GM13977 (cell line): ENCODE measurements at places on chromosomes 7 and 10.
A peak's percentile ranks its signal among the peaks of the same experiment; 100 is the strongest.

GRCh38 chr7:29569648-29570047, 6.0 kb downstream of the PRR15 start:
- no peak for DNase-seq

GRCh38 chr7:66330961-66331360, 125.8 kb downstream of the TPST1 start:
- no peak for DNase-seq

- no peak for DNase-seq
These were observed 15.3 kb downstream of the SFRP4 start for GRCh38 chr7:37901236-37901827.

DNA sequence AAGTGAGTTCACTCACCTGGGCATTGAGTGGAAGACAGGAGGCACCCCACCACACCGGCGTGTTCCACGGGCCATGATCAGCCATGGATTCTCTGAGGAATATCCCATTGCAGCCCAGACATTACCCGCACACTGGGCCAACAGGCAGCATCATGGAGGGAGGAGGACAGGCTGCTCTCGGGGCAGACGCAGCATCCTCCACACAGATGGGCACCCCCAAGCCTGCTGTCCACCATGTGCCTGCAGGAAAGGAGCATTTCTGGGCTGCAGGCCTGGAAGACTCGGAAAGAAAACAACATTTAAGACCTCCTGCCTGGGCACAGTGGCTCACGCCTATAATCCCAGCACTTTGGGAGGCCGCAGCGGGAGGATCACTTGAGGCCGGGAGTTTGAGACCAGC, 71.0 kb upstream of the SH2B2 start:
- DNase-seq, result no peak

DNA sequence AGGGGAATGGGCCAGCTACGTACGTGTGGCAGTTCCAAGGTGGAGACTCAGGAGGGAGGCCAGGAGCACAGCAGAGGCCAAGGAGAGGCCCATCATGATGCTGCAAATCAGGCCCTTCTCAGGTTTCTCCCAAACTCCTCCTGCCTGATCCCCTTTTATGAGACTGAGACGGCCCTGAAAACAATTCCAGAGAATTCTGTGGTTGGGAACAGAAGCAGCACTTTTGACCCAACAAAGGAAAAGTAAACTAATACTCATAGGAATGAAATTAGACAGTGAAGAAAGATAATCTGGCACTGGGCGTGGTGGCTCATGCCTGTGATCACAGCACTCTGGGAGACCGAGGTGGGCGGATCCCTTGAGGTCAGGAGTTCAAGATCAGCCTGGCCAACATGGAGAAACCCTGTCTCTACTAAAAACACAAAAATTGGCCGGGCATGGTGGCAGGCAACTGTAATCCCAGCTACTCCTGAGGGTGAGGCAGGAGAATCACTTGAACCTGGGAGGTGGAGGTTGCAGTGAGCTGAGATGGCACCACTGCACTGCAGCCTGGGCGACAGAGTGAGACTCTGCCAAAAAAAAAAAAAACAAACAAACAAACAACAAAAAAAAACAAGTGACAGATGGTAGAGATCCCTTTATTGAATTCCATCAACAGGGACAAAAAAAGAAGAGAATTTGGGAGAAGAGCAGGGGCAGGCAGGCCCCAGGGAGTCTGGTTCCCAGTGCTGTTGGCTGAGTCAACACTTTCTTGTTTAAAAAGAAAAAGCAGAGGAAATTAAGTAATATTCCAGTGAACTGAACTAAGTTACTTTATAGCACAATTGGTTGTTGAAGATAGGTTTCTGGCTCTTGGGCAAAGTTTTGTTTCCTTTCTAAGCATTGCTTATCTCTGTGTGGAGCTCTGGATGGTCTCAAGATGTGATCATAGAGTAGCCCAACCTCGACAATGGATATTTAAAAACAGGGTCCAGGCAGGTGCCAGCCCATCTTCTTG, at the start of gene CCL26:
Gene CCL26, minus strand, starts transcription at position 131 of the 997 bp plus-strand sequence. Its CDS starts 35 bp downstream, at position 96.
- no peak for DNase-seq

DNA sequence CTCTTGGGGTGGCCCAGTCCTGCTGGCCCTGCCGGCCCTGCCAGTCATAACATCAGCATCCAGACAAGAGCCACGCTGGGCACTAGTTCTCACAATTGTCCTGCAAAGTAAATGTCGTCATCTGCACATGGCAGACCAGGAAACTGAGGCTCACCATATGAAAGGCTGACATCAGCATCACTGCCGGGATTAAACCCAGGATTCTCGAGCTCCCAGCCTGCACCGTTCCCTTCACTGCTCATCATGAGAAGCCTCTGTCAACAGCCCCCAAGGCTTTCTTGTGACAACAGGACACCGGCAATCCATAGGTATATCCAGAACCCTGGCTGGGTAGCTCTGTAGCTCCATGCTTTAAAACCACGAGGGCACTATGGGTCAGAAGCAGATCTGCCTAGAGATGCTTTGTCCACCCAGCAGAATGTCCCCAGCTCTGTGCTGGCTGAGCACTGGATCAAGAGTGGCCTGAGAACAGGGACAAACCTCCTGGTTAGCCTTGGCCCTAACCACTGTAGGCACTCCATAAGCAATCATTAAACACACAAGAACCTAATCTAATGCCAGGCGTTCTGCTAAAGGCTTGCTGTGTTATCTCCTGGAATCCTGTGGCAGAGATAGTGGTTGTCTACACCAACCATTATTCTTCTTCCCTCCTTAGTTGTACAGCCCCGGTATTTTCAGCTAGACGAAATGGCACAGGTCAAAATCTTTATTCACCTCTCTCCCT, 41.2 kb upstream of the C10orf71 start:
- DNase-seq, result no peak

GRCh38 chr10:49273082-49273465, 25.9 kb upstream of the C10orf71 start:
- no peak for DNase-seq

DNA sequence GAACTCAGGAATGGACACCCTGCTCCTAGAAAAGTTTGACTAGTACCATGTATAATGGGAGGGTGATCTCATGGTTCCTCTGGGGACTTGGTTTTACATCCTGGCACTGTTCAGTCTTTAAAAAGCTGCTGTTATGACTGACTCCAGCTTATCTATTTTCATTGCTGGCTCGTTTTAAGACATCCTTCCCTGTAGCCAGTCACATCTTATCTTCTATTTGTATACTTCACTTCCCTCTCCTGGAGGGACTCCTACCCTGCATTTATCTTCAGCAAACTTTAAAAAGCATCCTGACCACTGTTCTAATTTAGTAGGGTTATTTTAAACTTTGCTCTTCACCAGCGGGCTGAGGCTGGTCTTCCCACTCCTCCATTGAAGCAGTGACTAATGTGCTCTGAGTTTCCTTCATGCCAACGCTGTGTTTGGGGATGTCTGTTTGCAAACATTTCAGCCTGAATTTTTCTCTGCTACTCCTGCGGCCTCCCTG, 72.9 kb upstream of the ARMC3 start:
- no peak for DNase-seq

- DNase-seq, result no peak
These were observed 66.5 kb downstream of the ANK3 start for GRCh38 chr10:60323162-60323561.

DNA sequence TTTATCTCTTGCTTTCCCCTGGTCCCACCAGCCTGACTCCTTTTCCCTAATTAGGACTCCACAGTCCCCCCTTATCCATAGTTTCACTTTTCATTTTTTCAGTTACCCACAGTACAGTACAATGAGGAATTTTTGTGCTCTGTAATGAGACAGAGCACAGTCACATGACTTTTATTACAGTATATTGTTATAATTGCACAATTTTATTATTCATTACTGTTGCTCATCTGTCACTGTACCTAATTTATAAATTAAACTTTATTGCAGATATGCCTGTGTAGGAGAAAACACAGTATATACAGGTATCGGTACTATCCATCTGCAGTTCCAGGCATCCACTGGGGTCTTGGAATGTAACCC, 125.4 kb downstream of the KCNMA1 start:
- DNase-seq, result no peak

DNA sequence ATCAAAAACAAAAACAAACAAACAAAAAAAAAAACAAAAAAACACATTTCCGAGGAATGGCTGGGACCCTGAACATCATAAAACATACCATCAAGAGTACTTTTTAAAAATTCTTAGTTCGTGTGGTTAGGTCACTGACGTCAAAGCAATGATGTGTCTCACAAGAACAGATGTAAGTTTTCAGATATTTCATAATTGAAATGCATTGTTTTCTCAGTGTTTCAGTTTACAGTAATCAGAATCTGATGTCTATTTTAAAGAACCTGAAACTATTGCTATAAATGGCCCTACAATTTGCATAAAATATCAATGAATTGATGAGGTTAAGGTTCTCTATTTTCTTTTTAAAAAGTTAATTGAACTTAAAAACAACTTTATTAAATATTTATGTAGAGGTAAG, 103.7 kb upstream of the HGF start:
- no peak for DNase-seq

DNA sequence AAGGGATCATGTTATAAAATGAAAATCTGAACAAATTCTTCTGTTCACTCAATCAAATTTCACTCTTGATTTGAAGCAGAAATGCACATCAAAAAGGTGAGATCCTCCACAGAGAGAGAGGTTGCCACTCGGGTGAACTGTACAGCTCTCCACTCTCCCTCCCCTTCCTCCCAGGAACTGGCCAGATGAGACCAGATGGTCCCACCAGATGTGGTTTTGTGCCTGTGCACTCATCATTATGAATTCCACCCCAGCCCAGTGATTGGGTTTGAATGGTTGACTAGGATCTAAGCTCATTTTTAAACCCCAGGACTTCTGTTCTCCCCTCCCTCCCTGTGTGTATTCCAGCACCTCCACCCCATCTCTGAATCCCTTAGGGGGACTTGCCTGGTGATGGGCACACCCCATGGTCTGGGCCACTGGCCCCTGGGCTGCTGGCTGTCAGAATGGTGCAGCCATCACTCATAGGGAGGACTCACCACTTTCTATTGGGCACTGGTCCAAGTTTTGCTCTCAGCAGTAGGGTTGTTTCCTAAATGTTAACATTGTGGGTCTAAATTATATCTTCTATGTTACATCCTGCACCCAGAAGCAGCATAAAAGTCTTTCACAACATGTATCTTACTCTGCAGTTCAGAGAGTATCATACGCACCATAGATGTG, 393.1 kb downstream of the TNS3 start:
- no peak for DNase-seq

DNA sequence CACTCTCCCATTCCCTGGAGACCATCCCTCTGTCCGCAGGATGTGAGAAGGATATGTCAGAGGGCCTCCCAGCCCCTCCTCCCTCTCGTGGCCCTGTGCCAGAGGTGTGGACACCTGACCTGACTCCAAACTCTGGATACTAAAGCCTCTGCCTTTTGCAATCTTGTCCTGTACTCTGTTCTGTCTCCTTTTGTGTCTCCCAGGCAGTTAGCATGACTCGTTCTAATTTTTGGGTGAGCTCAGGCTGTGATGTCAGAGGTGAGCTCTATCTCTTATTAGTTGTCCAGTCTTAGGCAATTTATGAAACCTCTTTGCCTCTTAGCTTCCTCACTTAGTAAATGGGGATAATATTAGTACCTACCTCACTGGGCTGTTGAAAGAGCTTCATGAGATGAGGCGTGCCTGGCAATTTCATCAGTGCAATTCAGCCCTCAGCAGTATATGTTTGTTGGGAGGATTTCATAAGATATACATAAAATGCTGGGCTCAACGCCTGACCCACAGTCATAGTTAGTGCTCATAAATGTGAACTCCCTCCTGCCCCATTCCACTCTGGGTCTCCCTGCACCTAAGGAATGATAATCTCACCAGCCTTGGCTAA, 10.9 kb downstream of the MARVELD1 start:
- DNase-seq, result no peak

DNA sequence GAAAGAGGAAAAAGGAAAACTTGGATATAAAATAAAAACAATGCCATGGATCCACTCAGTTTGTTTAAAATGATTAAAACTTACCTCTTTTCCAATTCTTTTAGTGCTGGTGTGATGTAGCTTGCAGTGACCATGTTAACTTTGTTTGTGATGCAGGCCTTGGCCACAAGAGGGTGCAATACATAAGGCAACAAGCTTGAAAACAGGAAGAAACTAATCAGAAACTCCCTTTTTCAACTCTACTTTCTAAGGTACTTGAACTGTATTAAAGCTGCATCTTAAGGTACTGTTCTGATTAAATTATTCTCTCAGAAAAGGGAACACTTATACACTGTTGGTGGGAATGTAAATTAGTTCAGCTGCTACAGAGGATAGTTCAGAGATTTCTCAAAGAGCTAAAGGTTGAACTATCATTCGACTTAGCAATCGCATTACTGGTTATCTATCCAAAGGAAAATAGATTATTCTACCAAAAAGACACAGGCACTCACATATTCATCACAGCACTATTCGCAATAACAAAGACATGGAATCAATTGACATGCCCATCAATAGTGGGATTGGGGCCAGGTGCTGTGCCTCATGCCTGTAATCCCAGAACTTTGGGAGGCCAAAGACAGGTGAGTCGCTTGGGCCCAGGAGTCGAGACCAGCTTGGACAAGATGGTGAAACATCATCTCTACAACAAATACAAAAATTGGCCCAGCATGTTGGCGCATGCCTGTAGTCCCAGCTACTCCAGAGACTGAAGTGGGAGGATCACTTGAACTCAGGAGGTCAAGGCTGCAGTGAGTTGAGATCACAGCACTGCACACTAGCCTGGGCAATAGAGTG, 50.9 kb downstream of the AASS start:
- DNase-seq, result peak; percentile 31

GRCh38 chr10:91046869-91047268, 126.0 kb upstream of the ANKRD1 start:
- no peak for DNase-seq

- no peak for DNase-seq
These were observed 2.5 kb upstream of the P4HA1 start for GRCh38 chr10:73099141-73099540.

GRCh38 chr7:106345421-106346166, 60.8 kb upstream of the NAMPT start:
- no peak for DNase-seq
